ENCODE measurements at places on chromosomes 11 and 22.

DNA sequence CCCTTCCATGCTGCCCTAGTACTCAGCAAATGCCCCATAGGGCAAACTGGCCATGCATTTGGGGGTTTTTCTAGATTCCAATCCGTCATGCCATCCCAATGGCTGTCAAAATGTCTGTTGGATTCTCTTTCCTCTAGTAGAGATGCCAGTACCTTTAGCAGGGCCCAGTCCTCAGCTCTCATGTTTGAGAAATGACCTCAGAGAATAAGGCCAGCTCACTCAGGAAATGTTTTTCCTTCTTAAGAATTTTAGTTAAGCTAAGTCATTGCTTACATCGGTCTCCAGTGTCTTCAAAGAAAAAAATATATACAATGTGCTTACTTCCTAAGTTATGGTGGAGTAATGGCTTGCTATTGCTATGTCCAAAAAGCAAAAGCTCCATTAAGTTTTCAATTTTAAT is 14.1 kb upstream of the ALKBH3 start:
- no peak for DNase-seq

GRCh38 chr11:1111545-1112212 is 37.0 kb downstream of the MUC2 start:
- no peak for DNase-seq

DNA sequence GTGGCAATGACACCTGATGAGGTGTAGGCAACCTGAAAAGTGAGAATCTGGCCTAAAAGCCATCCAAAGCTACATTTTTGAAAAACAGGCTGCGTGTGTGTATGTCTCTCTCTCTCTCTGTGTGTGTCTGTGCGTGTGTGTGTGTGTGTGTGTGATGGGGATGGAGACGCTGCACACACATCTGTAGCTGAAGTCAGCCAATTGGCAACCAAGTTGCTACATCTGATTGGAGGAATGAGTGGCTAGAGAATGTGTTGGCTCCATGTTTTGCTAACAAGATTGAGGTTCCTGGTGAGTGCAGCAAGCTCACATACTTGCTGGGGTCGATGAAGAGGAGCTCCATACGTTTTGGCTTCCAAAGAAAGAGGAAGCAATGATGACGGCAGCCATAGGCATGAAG is 311.4 kb upstream of the NCAM1 start:
- DNase-seq, result no peak

- DNase-seq, result no peak
Observed at GRCh38 chr11:27313157-27313821, 49.7 kb downstream of the CCDC34 start.

DNA sequence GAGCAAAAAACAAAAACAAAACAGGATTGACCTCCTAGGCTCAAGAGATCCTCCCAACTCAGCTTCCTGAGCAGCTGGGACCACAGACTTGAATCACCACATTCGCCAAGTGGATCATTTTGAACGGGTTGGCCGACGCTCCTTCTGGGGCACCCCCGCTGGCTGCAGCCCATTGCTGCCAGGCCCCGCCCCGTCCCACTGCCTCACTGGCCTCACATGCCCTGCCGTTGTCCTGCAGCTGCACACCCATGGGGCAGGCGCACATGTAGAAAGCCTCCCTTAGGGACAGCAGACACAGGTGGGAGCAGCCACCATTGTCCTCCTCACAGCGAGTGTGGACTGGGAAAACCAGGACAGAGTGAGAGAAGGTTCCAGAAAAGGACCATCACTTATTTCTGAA is 154.5 kb downstream of the CRYBB2 start:
- no peak for DNase-seq

- DNase-seq, result no peak
Observed at GRCh38 chr11:61761440-61762222, 9.2 kb downstream of the MYRF start.

DNA sequence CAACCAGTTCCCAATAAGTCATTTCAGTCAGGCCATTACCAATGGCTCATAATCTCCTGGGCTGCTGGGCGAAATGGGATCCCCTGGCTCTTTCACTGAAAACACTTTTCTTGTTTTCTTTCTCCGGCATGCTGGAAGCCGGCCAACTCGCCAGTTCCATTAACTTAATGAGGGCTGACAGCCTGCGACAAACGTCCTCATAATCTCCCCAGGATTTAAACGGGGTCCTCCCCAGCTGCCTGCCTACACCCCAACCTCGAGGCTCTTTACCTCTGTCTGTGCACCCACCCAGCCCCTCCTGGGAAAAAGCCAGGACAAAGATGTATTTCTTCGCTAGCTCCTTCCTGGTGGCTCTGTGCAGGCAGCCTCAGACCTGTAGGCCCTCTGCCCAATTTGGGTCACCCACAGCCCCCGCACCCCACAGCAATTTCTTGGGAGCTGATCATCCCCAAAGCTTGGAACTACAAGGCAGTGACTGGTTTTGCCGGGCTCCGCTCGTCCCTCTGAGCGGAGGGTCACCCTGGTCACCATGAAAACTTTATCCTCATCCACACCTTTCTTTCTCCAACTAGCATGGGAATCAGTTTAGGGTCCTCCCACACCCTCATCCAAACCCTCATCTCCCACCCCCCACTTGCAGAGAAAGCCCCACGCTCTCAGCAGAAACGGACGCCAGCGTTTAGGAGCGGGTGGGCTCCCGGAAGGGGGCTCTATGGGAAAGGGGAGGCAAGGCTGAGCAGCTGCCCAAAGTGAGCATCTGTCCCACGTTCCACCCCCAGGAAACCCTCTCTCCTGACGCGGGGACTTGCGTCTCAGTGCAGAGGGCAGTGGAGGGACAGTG is 51.1 kb upstream of the KCNQ1OT1 start:
- DNase-seq, result no peak

- DNase-seq, result no peak
Observed at GRCh38 chr22:48592931-48593330, 1234.7 kb downstream of the BRD1 start.

- DNase-seq, result no peak
Observed at GRCh38 chr22:50443197-50443596, 31.6 kb downstream of the SBF1 start.

DNA sequence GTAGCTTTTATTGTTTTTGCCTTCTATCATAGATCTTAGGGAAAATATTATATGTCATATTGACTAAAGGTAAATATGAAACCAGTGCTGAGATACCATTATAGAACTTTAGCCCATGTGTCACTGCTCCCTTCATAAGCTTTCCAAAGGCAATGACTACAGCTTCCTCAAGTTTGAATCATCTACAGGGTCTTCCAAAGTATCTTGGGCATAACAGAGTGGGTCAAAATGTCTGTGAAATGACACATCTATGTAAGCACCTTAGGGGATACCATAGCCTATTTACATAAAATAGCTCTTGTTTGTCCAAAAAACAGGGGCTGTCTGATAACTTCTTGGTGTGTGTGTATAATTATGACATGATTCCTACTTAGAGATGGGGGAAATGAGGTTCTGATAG is 52.5 kb downstream of the RELT start:
- no peak for DNase-seq

- no peak for DNase-seq
Observed at GRCh38 chr11:11010624-11011127, 152.8 kb upstream of the ZBED5 start.

- no peak for DNase-seq
Observed at GRCh38 chr11:64226507-64227051, 505 bp downstream of the NUDT22 start.
